ENCODE measurements at places on chromosomes 2 and 18.

GRCh38 chr2:133439565-133439920 is 128.7 kb downstream of the NCKAP5 start:
- no peak for DNase-seq

DNA sequence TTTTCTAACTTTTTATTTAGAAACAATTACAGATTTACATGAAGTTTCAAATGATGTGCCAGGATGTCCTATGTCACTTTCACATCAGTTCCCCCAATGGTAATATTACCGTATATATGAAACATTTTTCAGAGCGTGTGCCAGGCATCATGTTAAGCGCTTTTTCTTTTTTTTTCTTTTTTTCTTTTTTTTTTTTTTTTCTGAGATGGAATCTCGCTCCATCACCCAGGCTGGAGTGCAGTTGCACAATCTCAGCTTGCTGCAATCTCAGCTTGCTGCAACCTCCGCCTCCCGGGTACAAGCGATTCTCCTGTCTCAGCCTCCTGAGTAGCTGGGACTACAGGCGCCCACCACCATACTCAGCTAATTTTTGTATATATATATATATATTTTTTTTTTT is 5.6 kb upstream of the PPP4R1 start:
- DNase-seq, result no peak

DNA sequence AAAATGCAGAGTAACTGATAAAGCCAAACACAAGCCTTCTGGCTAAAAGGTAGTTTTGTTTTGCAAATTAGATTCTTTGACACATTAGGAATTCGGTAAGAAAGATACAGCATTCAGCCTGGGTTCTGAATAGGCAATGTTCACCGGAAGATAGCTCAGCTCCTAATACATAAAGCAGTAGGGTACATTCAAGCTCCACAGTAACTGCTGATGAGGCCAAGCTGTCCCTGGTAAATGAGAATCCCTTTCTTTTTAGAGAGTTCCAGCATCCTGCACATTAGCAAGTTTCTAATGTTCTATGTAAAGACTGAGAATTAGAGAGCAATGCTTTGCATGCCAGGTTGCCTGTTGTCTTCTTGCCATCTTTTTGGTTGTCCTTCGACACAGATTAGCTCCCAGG is 316.3 kb upstream of the SLC14A2 start:
- no peak for DNase-seq

GRCh38 chr18:34758378-34758948 is 48.4 kb downstream of the DTNA start:
- DNase-seq, result no peak
